Smooth muscle cell of the umbilical artery (primary cell): ENCODE measurements at places on chromosomes 6 and 20. TPM values are rescaled to one million over a fixed set of nuclear protein-coding genes. Genes with fewer than 3 reads are reported as not detected.

Gene MBOAT1
- total RNA-seq = 0.59 and 1.6 TPM in 2 replicates

Gene BTNL2
- total RNA-seq = not detected in 2 replicates

Gene PLCB1
- 22.1 and 26.7 TPM in 2 replicates for total RNA-seq

Gene FAM229B
- total RNA-seq = 14.0 and 35.9 TPM in 2 replicates

Gene SLPI
- total RNA-seq = not detected in 2 replicates

Gene LIN28B
- 0.05 TPM in 1 of 2 replicates, not detected in the other for total RNA-seq

Gene NAPB
- total RNA-seq = 14.0 and 14.5 TPM in 2 replicates

Gene TRIM40
- total RNA-seq = not detected in 2 replicates

Gene NR2E1
- total RNA-seq = not detected in 2 replicates

Gene GABRR1
- not detected in 2 replicates for total RNA-seq

Gene BTN1A1
- not detected in 2 replicates for total RNA-seq

Gene BANF2
- total RNA-seq = not detected in 2 replicates

Gene TUBB2B
- 5.6 and 18.3 TPM in 2 replicates for total RNA-seq

Gene GNAS-AS1
- 0.89 and 1.5 TPM in 2 replicates for total RNA-seq

Gene MTFR2
- total RNA-seq = 0.30 and 2.4 TPM in 2 replicates

Gene ADISSP
- 10.4 and 27.8 TPM in 2 replicates for total RNA-seq

Gene PNLDC1
- 0.28 TPM in 1 of 2 replicates, not detected in the other for total RNA-seq

Gene POM121L2
- total RNA-seq = not detected in 2 replicates

Gene CST7
- not detected in 2 replicates for total RNA-seq

Gene CLPSL1
- not detected in 2 replicates for total RNA-seq
